ENCODE measurements at places on chromosomes 2 and 18.

DNA sequence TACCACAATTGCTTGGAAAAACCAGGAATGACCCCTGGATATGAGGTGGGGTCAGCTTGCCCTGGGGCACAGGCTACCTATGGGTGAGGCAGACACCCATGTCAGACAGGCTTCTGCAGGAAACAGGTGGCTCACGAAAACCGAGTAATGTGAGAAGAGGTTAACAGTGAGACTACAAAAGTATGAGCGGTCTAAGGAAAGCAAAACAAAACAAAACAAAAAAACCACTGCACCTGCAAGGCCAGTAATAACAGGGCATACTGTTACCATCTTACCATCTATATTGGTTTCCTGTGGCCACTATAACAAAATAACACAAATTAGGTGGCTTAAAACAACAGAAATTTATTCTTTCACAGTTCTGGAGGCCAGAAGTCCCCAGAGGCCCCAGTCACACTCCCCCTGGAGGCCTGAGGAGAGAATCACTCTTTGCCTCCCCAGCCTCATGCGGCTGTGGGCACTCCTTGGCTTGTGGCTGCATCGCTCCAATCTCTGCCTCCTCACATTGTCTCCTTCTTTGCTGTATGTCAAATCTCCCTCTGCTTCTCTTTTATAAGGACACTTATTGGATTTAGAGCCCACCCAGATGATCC, 86.6 kb upstream of the EPC2 start:
- DNase-seq: no peak

- no peak for DNase-seq
Observed at GRCh38 chr2:235513984-235514626, 20.3 kb downstream of the AGAP1 start.

DNA sequence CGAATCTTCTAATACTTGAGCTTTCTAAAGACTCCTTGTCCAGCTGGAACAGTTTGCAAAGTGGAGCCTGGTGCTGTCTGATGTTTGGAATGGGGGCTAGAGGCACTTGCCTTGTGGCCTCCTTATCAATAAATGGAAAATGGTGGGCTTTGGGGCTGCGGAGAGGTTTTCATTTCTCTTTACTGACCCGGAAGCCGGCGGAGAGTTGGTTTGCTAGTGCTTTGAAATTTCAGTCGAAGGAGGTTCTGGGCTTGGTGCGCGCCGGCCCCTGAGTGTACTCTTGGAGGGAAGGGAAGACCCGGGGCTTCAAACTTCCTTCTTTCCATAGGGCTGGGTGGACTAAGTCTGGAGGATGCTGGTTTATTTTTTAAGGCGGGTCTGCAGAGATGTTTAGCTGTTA, 714 bp downstream of the RPIA start:
- peak; percentile 23 for DNase-seq

DNA sequence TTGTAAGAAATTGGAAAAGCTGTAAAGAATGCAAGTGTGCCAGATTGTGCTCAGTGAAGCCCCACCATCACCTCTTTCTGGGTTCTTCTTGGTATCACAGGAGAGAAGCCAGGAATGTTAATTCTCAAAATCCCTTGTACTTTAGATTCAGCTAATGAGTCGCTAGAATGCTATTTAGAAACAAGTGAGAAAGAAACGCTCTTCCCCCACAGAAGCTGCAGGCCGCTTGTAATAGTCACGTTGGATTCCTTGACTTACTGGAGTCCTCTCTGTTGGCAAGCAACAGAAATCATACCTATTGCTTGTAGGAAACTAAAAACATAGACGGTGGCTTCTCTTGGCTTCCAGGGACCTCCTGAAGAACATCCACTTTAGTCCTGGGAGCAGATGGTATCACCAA, 375.6 kb upstream of the LRATD1 start:
- DNase-seq: no peak

DNA sequence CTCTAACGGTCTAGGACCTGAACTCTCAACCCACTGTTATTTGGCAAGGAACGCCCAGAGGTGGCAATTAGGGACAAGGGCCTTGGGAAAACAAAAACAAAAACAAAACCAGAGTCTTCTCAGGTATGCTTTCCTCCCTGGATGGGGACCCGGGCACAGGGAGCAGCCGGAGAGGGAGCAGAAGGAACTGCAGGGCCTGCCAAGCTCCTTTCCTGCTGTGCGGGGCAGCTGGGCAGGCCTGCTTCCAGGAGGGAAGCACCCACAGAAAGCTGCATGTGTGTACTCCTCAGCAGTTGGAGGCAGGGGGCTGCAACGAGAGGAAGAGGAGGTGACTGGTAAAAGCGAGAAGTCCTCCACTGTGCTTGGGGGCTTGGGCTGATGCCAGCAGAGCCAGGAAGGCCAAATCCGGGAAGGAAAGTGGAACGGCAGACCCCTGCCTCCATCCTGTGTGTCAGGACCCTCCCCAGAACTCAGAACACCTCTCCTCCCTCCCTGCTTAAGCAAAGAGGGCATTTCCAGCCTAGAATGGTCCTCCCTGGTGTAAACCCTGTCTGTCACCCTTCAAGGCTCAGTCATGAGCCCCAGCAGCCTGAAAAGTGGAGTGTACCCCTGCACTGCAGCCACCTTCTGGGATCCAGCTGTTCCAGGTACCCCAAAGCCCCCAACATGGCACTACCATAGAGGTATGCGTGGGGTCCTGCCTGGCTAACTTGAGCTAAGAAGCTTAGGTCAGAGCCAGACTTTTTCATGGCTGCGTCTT, 56.3 kb downstream of the DNMT3A start:
- no peak for DNase-seq

- peak; percentile 65 for DNase-seq
Observed at GRCh38 chr2:212392043-212392442, 146.6 kb downstream of the ERBB4 start.

GRCh38 chr2:200341376-200341775, 34.9 kb downstream of the SPATS2L start:
- DNase-seq: no peak

DNA sequence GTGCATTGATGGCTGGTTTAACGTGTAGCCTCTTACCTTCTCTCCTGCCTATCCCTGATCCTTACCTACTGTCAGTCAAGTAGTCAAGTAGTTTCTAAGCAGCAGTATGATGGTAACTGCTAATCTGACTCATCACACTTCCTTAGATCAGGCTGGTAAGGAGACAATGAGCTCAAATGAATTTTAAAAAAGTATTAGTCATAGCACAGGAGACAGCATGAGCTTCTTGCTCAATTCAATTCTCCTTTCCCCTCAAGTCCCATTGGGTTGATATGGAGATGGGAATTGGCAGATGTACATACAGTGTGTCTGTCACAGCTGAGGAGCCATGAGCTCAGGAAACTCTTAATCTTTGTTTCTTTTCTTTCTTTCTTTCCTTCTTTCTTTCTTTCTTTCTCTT, 799.7 kb downstream of the LRP1B start:
- peak; percentile 86 for DNase-seq

GRCh38 chr2:165401285-165401852, 68.1 kb upstream of the CSRNP3 start:
- peak; percentile 66 for DNase-seq

- no peak for DNase-seq
Observed at GRCh38 chr18:80041424-80041823, 7.2 kb downstream of the RBFA start.

DNA sequence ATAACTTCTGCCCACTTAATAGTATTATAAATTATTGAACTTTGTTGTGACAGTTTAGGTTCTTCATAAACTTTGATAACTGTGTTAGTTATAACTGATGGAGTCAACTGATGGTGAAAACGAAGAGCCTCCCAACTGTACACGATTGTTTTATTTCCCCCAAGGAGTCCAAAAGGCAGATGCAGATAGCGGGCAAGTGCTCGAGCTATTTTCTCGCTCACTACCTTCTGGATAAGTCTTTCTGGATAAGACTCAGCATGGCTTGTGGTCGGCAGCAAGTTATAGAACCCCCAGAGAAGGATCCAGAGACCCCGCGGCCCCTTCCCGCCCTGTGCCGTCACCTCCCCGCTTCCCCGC, 517 bp downstream of the GCFC2 start:
- no peak for DNase-seq

DNA sequence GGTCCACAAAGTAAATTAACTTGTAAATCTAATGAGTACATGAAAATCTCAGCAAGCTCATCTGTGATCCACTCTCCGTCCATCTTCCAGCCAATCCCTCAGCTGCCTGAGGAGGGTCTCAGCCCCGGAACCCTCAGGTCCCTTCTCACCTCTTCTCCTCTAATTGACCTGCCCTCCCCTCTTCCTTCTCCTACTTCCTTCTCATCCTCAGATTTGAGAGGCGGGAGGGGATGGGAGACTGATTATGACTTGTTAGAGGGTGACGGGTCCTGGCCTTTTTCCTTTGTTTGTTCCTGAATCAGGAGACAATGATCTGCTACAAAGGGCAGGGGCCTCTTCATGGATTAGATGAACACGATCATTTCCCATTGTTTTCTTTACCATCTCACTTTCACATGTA, 80.1 kb downstream of the CYBRD1 start:
- DNase-seq: no peak

DNA sequence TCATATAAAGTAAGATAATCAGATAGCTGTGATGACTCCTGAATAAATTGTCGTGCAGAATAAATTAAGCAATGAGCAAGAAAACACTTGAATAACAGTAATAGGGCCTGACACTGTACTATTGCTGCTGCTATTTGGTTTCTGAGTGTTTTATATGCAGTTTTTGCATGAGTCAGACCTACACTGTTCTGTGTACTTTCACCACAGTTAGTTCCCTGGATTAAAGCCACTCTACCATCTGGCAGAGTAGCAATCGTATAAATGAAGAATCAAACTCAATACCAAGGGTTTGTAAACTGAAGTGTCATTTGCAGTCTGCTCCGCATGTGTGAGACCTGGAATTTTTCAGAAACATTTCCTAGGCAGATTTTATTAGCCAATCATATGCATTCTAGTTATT, 398.6 kb upstream of the CDH7 start:
- DNase-seq: no peak

GRCh38 chr2:219081096-219081495, 20.4 kb upstream of the IHH start:
- no peak for DNase-seq

GRCh38 chr2:207929923-207930322, 95.4 kb downstream of the PLEKHM3 start:
- DNase-seq: no peak

GRCh38 chr2:68280796-68281195, 28.5 kb upstream of the PPP3R1 start:
- no peak for DNase-seq

- peak; percentile 73 for DNase-seq
Observed at GRCh38 chr2:37415128-37415820, 70.8 kb downstream of the QPCT start.

DNA sequence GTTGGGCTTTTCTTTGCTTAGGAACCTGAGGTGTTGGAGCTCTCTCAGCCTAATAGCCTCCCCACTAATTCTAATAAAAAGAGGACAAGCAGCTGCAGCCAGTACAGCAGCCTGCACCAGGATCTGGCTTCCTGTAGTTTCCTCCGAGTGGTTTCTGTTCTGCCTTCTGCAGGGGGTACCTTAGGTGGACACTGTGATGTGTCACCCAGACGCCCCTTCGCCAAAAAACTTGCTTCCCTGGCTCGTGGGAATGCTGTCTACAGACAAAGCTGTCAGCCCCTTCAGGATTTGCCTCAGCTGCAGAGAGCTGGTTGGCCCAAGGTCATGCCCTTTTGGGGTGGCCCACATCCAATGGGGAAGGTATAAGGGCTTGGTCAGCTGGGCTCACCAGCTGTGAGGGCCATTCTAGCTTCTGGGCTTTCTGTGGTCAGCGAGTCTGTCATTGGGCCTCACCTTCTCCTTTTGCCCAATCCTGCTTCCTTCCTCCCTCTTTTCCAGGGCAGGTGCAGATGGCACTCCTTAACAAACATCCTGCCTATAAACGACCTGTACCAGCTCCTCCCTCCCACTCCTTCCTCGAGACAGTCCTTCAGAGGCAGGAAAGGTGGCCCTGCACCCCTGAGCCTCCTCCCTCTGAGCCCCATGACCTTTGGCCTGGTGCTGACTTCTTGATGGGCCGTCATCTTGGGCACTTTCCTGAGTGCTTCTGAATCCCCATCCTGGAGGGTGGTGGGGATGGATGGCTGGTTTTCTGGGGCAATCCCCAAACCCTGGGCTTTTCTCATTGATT, 44.0 kb upstream of the ROCK2 start:
- DNase-seq: no peak

DNA sequence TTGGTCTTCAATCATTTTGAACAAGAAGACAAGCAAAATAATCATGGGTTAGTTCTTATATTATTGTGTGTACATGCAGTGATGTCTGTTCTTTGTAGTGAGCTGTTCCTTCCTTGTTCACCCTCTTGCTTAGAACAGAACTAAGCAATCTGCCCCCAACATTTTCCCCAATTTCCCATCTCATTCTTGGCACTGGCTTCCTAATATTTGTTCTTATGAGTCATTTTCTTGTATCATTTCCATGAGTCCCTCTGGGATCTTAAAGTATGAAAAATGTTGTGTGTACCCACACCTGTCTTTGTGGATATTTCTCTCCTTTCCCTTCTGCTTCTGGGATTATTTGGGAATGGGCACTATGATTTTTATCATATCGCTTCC, 3.5 kb upstream of the IL1B start:
- peak; percentile 42 for DNase-seq

DNA sequence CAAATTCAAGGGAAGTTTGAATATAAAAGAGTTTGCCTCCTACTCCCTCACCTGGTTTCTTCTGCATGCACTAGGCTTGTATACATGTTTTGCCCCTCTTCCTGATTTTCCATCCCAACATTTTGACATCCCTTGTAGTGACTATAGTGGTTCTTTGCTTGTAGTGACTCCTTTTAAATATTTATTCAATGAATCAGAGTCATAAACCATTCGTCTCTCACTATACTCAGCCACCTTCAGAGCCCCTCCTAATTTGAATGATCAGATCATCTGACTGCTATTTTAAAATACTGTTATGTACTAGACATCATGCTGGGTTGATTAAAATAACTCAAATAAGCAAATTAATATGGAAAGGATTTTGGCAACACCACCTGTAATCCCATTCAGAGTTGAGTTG, 492.1 kb upstream of the PIK3C3 start:
- DNase-seq: no peak

GRCh38 chr2:185441486-185442005, 297.1 kb upstream of the FSIP2 start:
- DNase-seq: no peak

All from EH (cell line).